Pancreas (tissue), 10 donors: ENCODE measurements at places on chromosomes 5 and 9. TPM values are rescaled to one million over a fixed set of nuclear protein-coding genes. Genes with fewer than 3 reads are reported as not detected.

The NDUFS6 gene
- 8.2 TPM for total RNA-seq

The MAMDC4 gene
- 5.5 TPM for total RNA-seq

The PARP8 gene
- total RNA-seq: 14.0 TPM

DNA sequence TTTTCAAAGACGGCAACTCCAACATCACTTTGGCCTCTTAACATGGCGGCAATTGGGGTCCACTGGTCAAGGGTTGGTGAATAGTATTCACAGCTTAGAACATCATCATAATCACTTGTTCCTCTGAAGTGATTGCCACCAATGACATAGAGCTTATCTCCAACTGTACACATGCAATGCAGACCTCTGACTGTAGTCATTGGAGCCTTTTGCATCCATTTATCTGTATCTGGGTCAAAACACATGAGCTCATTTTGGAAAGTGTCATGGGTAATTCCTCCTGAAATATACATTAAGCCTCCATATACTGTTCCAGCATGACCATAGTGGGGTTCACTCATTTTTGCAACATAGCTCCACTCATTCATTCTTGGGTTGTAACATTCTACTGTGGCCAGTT lies 2.0 kb downstream of the KLHL9 start:
- H3K27me3 ChIP-seq: no peaks in the 10 kb centered on the region
- no peaks in the 10 kb centered on the region for H3K36me3 ChIP-seq
- no peak overlapping the region for H3K27ac ChIP-seq
- H3K4me1 ChIP-seq: peaks cover 15% of the 10 kb centered on the region
- no peak overlapping the region for H3K4me3 ChIP-seq
- DNase-seq: no peak

GRCh38 chr9:115944166-115944948 lies 209.2 kb upstream of the PAPPA start:
- peak; percentile 58 for DNase-seq
- no peak overlapping the region for H3K4me3 ChIP-seq
- no peaks in the 10 kb centered on the region for H3K36me3 ChIP-seq
- no peaks in the 10 kb centered on the region for H3K27me3 ChIP-seq
- H3K4me1 ChIP-seq: no peaks in the 10 kb centered on the region
- H3K27ac ChIP-seq: peak overlapping the region; percentile 63

GRCh38 chr9:130239363-130239695 lies 26.2 kb upstream of the HMCN2 start:
- DNase-seq: no peak
- H3K27ac ChIP-seq: no peak overlapping the region
- H3K4me1 ChIP-seq: no peaks in the 10 kb centered on the region
- no peak overlapping the region for H3K4me3 ChIP-seq
- H3K27me3 ChIP-seq: no peaks in the 10 kb centered on the region

GRCh38 chr5:173278172-173278571 lies 43.2 kb upstream of the NKX2-5 start:
- no peak for DNase-seq
- H3K27ac ChIP-seq: no peak overlapping the region
- H3K4me1 ChIP-seq: no peaks in the 10 kb centered on the region
- no peaks in the 10 kb centered on the region for H3K36me3 ChIP-seq
- H3K4me3 ChIP-seq: no peak overlapping the region
- no peaks in the 10 kb centered on the region for H3K27me3 ChIP-seq

DNA sequence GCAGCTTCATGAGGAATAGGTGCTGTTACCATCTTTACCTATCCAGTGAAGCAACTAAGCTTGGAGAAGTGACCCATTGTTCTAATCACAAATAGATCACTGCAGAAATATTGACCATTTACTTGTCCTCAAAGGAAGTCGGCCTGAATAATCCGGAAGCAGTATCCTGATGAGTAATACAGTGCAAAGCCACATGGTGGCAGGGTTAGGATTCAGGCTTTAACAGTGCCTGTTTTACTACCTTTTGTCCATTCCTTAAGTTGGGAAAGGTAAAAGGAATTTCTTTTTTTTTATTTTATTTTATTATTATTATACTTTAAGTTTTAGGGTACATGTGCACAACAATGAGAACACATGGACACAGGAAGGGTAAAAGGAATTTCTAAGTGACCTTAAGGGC lies 336.3 kb downstream of the KDM4C start:
- no peaks in the 10 kb centered on the region for H3K27me3 ChIP-seq
- no peaks in the 10 kb centered on the region for H3K36me3 ChIP-seq
- no peaks in the 10 kb centered on the region for H3K4me1 ChIP-seq
- no peak for DNase-seq
- H3K4me3 ChIP-seq: no peak overlapping the region

DNA sequence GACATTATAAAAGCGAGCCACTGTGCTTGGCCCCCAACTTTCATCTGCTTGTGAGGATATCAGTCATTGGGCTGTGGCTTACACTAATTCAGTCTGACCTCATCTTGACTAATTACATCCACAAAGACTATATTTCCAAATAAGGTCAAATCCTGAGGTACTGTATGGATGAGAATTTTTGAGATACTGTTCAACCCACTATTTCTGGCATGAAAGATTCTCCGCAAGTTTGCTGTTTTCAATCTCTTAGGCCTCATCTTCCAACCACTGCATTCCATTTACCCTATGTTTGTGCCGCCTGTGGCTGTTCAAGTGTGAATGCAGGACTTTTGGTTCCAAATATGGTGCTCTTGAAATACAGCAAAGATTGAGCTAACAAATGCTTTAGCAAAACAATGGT lies 400.9 kb upstream of the SGCD start:
- no peak overlapping the region for H3K4me3 ChIP-seq
- no peak for DNase-seq
- H3K27me3 ChIP-seq: no peaks in the 10 kb centered on the region
- no peaks in the 10 kb centered on the region for H3K36me3 ChIP-seq

- H3K4me1 ChIP-seq: no peaks in the 10 kb centered on the region
- H3K4me3 ChIP-seq: no peak overlapping the region
- no peak overlapping the region for H3K27ac ChIP-seq
- H3K27me3 ChIP-seq: no peaks in the 10 kb centered on the region
- no peak for DNase-seq
- H3K36me3 ChIP-seq: no peaks in the 10 kb centered on the region
These were observed 103.5 kb upstream of the DPYSL3 start for GRCh38 chr5:147613359-147613758.

- DNase-seq: no peak
- no peaks in the 10 kb centered on the region for H3K27me3 ChIP-seq
- no peaks in the 10 kb centered on the region for H3K36me3 ChIP-seq
- no peaks in the 10 kb centered on the region for H3K4me1 ChIP-seq
- H3K27ac ChIP-seq: no peak overlapping the region
These were observed 79.3 kb upstream of the COL5A1 start for GRCh38 chr9:134562146-134562849.

DNA sequence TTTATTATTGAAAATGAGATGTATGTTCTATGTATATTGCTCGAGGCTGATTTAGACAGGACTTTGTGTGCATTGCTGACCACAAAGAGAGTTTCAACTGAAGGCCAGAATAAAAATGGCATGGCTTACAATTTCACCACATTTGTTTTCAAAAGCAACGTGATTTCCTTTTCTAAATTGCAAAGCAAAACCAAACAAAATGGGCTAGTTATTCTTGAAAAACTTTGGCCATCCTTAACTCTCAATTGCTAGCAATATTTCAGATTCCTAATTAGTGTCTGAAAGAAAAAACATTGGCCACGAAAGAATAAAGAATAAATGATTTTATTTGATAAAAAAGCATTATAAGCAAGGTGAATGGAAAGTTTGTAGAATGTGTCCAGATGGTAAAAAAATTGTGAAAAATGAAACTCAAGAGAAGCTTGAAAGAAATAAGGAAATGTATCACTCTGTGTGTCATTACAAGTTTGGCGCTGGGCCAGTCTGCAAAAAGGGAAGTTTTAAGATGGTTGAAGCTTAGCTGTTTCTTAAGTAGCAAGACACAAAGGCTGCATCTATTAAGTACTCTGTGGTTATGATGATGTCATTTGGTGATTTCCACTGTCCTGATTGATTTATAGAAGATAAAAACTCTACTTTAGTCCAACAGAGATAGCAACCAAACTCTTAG lies 89.2 kb upstream of the PRLR start:
- no peak overlapping the region for H3K4me3 ChIP-seq
- H3K4me1 ChIP-seq: no peaks in the 10 kb centered on the region
- no peak overlapping the region for H3K27ac ChIP-seq
- H3K27me3 ChIP-seq: no peaks in the 10 kb centered on the region

- H3K27me3 ChIP-seq: no peaks in the 10 kb centered on the region
- H3K36me3 ChIP-seq: no peaks in the 10 kb centered on the region
- H3K27ac ChIP-seq: no peak overlapping the region
- no peak overlapping the region for H3K4me3 ChIP-seq
These were observed 480.8 kb downstream of the GADD45G start for GRCh38 chr9:90085633-90086032.

- no peak for DNase-seq
- no peaks in the 10 kb centered on the region for H3K4me1 ChIP-seq
- no peaks in the 10 kb centered on the region for H3K36me3 ChIP-seq
- no peaks in the 10 kb centered on the region for H3K27me3 ChIP-seq
These were observed 46.8 kb downstream of the MRPL36 start for GRCh38 chr5:1752881-1753280.

DNA sequence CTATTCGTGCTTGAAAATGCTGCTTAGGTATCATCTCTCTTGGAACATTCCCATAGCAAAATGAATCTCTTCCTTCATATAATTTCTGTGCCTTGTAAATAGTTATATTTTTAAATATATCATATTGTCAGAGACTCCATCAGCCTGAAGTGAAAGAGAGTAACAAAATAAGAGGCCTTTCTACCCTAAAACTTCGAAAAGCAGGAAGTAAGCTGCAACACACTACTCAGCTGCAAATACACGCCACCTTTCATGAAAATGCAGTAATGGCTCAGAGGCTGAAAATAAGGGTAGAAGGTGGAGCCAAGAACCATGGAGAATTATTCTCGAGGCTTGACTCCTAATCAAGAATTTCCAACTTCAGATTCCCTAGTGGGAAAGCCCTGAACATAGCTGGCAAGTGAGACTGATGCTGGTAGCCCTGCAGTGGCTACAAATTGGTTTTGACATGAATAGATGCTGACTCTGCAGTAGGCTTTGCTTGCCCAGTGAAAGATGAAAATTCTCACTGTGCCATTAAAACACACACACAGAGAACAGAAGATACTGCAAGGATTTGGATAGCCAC lies 30.2 kb upstream of the PTGER4 start:
- H3K27ac ChIP-seq: no peak overlapping the region
- DNase-seq: no peak
- no peaks in the 10 kb centered on the region for H3K36me3 ChIP-seq
- no peak overlapping the region for H3K4me3 ChIP-seq

GRCh38 chr5:15544039-15544438 lies 44.1 kb downstream of the FBXL7 start:
- H3K4me3 ChIP-seq: no peak overlapping the region
- no peak overlapping the region for H3K27ac ChIP-seq
- H3K4me1 ChIP-seq: no peaks in the 10 kb centered on the region
- H3K27me3 ChIP-seq: no peaks in the 10 kb centered on the region
- no peak for DNase-seq

GRCh38 chr9:89505911-89506310 lies 8.0 kb upstream of the SEMA4D start:
- H3K36me3 ChIP-seq: no peaks in the 10 kb centered on the region
- H3K4me1 ChIP-seq: no peaks in the 10 kb centered on the region
- peak; percentile 50 for DNase-seq
- no peak overlapping the region for H3K27ac ChIP-seq

- H3K27me3 ChIP-seq: no peaks in the 10 kb centered on the region
- H3K4me1 ChIP-seq: peaks cover 17% of the 10 kb centered on the region
- H3K27ac ChIP-seq: no peak overlapping the region
- H3K36me3 ChIP-seq: no peaks in the 10 kb centered on the region
- no peak for DNase-seq
- no peak overlapping the region for H3K4me3 ChIP-seq
These were observed 4.5 kb downstream of the AGPAT2 start for GRCh38 chr9:136682710-136683109.

DNA sequence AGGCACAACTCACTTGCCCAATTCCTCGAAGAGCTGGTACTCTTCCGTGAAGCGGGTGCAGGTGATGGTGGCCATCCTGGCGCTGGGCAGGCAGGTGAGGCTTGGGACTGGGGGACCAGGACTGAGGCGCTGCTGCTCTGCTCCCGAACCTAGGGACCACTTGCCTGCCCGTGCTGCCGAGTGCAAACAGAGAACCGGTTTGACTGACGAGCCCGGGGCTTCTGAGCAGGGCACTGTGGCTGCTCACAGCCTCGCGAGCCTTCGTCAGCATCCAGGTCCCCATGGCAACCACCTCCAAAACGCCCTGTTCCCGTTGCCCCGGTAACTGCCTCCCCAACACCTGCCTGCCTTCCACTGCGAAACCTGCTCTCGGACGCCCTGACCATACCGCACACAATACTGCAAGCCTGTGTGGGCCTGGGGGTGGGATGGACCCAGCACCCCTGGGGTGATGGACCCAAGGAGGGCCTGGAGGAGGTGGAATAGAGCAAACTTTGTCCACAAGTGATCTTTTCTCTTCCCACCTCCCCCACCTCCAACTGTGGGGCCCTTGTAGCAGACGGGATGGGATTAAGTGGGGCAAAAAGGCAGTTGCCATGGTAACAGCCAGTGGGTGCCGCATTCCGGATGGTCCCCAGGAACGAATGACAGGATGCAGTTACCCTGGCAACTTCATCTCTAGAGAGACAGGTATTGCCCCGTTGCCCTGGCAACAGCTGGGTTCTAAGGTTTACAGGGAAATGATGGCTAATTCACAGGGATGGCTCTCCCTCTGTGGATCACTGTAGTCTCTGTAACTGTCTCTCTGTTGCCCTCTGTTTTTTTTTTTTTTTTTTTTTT lies at the start of gene CAMK2A:
Gene CAMK2A (minus strand): TSS at position 223 of the 840 bp plus-strand sequence. CDS start 148 bp downstream, at position 75.
- no peak within 1 kb of the TSS for H3K4me3 ChIP-seq
- H3K36me3 ChIP-seq: no peaks in the 10 kb centered on the region
- no peaks in the 10 kb centered on the region for H3K27me3 ChIP-seq
- no peak within 1 kb of the TSS for H3K27ac ChIP-seq

- H3K4me1 ChIP-seq: no peaks in the 10 kb centered on the region
- H3K4me3 ChIP-seq: no peak overlapping the region
- H3K36me3 ChIP-seq: no peaks in the 10 kb centered on the region
- no peaks in the 10 kb centered on the region for H3K27me3 ChIP-seq
- no peak overlapping the region for H3K27ac ChIP-seq
These were observed 567.6 kb upstream of the RGMB start for GRCh38 chr5:98205691-98206461.

GRCh38 chr9:17380126-17380861 lies 198.6 kb upstream of the SH3GL2 start:
- no peak for DNase-seq
- H3K36me3 ChIP-seq: no peaks in the 10 kb centered on the region
- H3K4me1 ChIP-seq: no peaks in the 10 kb centered on the region
- no peaks in the 10 kb centered on the region for H3K27me3 ChIP-seq
- no peak overlapping the region for H3K4me3 ChIP-seq

DNA sequence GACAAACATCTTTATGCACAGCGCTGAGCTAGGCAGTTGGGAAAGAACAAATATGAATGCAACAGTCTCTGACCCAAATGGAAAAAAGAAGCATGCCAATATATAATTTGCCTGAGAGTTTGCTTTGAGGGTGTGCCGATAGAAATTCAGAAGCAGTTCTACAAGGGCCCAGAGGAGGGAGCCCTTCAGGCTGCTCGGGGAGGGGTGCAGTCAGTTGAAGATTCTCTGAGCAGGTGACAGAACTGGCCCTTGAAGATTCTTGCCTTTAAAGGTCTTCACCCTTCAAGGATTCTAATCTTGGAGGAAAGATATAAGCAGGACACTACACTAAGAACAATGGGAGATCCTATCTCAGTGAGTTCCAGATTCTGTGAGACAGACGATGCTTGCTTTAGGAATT lies 3.7 kb upstream of the PAPPA start:
- no peaks in the 10 kb centered on the region for H3K36me3 ChIP-seq
- DNase-seq: peak; percentile 56
- H3K27me3 ChIP-seq: peaks cover 8% of the 10 kb centered on the region
- H3K27ac ChIP-seq: no peak overlapping the region
